Type B pancreatic cell (in vitro differentiated cells): ENCODE measurements at places on chromosomes 7 and 10. TPM values are rescaled to one million over a fixed set of nuclear protein-coding genes. Genes with fewer than 3 reads are reported as not detected.

- no peak for DNase-seq
Measured at GRCh38 chr10:6986927-6987326, 406.9 kb upstream of the PRKCQ start.

GRCh38 chr10:92753865-92754264 lies 64.1 kb downstream of the HHEX start:
- DNase-seq = no peak

DNA sequence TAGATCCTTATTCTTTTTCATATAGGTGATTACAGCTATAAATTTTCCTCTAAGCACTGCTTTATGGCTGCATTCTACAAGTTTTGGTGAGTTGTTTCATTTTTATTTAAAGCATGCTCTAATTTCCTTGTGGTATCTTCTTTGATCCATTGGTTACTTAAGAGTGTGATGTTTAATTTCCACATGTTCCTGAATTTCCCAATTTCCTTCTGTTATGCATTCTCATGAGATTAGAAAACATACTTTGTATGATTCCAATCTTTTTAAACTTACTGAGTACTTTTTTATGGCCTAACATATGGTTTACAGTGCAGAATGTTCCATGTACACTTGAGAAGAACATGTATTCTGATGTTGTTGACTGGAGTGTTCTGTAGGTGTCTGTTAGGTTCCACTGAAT lies 53.4 kb downstream of the MYL10 start:
- no peak for DNase-seq

DNA sequence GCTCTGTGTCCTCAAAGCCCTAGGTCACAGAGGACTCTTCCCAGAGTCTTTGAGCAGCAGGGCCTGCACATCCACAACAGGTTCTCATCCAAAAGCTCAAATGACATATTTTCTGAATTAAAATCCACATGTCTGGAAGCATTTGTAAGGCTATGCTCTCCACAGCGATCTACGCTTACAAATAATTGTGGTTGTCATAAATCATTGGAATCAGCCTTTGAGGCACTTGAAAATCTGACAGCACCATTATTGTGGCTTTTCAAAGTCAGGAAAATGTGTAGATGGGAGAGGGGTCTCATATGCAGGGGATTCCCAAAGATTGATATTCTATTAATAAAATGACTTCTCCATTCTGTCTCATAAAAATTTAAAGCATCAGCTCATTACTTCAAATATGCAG lies 16.3 kb downstream of the GPR26 start:
- DNase-seq = no peak

- DNase-seq = no peak
Measured at GRCh38 chr7:98784216-98784785, 85.5 kb downstream of the TMEM130 start.

DNA sequence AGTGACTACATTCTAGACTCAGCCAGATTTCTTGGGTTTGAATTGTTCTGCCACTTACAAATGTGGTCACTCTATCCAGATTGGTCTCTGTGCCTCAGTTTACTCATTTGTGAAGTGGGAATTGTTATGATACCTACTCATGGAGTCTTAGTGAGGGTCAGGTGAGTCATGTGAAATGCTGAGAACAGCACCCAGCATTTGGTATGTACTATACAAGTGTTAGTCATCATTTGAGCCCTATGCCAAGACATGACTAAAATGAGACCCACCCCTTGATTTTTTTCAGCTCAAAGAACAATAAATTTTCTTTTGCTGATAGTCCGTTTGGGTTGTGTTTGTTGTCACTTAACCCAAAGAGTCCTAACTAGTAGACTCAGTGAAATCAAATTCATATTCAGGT lies 92.8 kb downstream of the CHN2 start:
- DNase-seq = no peak

DNA sequence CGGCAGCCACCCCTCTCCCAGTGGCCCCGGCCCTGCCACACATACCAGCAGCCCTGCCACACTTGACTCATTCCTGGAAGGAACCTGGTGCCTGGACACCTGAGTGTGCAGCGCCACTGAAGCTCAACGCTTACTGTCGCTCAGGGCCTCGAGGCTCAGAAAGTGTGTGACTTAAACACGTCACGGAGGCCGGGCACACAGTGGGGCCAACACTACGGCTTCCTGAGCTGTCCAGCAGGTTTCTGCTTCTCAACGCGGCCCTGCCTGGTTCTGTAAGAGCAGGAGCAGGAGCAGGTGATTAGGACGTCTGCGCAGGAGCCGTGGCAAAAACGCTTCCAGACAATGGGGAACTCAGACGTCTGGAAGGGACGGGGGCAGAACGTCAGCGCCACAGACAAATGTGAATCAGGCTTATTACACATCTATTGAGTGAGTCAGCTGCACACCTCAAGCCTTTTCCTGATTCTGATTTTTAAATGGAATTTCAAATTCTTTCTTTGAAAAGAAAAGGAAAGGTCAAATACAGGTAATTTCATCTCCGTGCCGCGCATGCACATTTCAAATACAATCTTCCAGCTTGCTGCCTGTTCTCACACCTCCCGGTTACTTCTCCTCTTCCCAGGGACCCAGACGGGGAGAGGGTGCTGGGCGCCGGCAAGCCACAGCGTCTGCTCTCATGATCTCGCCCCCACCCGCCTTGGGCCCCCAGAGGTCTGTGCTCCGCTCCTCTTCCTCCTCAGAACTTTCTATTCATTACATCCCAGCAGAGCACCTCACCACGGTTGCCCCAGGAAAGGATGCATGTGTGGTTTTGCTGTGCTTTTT lies 66.6 kb downstream of the ADARB2 start:
- no peak for DNase-seq

DNA sequence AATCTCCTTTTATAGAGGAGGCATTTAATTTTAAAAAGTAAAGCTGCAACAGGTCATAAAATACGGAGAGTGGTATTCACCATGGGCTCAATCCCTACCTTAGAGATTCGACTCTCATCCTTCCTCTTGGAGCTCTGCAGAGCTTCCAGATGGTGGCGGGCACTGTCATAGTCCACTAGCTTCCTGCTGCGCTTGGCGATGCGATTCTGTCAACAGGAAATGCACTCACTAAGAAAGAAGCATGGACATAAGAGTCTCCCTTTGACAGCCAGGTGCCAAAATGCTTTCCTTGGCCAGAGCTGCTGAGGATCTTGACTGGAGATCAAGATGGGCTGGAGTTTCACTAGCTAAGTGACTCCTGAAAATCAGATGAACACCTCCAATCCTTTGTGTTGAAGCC lies 154.4 kb downstream of the AMPH start:
- no peak for DNase-seq

DNA sequence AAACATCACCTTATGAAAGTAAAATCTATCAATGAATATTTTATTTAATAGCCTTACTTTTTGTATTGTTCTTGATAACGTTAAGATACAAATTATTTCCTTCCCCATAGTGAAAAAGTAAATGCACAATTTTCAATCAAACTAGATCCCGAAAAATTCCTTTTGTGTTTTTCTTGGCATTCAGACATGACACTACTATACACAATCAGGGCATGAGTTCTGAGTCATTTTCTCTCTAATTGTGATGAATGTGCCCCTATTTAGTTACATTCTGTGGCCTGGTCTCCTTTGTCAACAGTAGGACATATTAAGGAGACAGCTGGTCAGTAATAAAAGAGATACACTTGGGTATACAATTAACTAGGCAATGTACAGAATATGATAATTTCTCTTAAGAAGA lies 19.8 kb downstream of the COL1A2 start:
- DNase-seq = no peak

DNA sequence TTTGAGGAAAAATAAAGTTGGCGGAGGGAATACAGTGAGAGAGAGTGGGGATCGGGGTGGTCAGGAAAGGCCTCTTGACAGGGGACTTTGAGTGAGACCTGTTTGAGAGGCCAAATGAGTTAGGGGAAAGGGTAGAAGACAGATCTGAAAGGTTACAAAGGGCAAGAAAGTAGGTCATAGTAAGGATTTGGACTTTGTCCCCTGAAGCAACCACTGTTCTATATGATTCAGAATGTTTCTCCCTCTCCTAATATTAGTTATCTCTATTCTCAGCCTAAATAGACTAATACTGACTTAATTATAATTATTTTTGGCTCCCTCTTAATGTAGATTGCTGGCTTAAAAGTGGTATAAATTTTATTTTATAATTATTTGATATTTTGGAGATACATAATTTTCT lies 88.0 kb downstream of the CTNNA3 start:
- no peak for DNase-seq

DNA sequence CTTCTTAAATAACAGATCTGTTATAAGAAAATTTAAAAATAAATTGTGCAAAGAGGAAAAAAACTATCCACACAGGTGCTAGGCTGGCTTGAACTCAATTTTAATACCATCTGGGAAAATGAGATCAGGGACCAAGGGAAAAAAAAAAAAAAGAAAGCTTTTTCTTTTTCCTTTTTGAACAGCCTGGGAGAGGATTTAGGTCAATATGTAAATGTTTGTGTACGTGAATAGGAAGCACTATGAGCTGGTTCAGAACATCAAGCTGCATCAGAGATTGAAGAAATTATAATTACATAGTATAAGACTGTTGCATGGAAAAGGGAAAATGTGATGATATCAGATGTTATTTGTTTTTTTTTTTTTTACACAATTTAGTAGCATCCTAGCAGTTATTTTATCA lies 548.0 kb downstream of the ARL4A start:
- no peak for DNase-seq

GRCh38 chr10:97546456-97547270 lies 25.9 kb upstream of the ANKRD2 start:
- no peak for DNase-seq

GRCh38 chr7:109611656-109612055 lies 1042.0 kb downstream of the DNAJB9 start:
- no peak for DNase-seq

- no peak for DNase-seq
Measured at GRCh38 chr10:45375101-45375500, 1.1 kb downstream of the ALOX5 start.

DNA sequence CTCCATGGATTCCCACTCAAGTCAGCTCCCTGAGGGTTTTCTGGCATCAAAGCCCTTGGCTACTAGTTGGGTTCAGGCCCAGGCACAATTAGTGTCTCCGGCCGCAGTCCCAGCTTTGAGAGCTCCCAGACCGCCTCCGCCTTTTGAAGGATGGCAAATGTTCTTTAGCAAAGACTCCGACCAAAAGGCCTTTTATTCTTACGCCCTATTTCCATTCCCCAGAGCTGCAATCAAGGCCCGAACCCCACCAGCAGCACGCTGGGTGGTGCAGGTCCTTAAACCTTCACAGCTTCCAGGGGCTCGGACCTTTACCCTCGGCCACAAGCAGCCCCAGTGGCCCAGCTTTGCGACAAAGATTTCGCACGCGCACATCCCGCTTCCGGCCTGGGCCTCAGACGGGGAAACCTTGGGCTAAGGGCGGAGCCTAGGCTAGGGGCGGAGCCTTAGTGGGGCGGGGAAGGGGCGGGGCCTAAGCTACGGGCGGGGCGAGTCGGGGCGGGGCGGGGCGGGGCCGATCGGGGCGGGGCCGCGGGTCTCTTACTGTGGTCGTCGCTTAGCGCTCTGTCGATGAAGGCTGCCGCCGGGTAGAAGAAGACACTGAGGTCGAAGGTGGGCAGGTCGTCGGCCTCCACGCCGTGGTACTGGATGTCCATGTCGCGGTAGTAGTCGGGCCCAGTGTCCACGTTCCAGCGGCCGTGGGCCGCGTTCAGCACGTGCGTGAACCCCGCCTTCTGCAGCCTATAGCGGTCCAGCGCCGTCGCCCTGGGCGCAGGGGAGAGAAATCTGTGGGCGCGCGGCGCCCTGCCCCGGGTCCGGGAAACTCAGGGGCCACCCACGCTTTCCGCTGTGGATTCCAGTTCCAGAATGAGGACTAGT lies 68.0 kb upstream of the SAMD8 start:
- DNase-seq = no peak

GRCh38 chr7:137135654-137136350 lies 207.7 kb downstream of the PTN start:
- DNase-seq = no peak

DNA sequence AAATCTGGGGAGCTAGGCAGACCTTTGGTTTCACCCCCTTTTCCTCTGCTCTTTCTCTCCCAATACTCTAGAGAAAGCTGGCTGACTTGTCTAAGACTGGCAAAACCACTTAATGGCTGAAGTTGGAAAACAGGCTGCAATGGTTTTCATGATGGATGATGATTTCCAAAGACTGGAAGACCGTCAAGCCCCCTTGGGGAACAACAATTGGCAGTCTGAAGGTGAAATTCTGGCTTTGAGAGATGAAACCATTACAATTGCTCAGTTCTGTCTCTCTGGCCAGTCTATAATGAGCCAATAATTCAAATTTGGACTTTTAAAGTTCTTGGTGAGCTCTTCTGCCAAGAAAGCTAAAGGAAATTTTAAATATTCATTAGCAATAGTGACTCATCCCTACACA lies 680.5 kb downstream of the PARD3 start:
- DNase-seq = no peak

GRCh38 chr7:151586531-151587260 lies 67.0 kb upstream of the RHEB start:
- DNase-seq = no peak

DNA sequence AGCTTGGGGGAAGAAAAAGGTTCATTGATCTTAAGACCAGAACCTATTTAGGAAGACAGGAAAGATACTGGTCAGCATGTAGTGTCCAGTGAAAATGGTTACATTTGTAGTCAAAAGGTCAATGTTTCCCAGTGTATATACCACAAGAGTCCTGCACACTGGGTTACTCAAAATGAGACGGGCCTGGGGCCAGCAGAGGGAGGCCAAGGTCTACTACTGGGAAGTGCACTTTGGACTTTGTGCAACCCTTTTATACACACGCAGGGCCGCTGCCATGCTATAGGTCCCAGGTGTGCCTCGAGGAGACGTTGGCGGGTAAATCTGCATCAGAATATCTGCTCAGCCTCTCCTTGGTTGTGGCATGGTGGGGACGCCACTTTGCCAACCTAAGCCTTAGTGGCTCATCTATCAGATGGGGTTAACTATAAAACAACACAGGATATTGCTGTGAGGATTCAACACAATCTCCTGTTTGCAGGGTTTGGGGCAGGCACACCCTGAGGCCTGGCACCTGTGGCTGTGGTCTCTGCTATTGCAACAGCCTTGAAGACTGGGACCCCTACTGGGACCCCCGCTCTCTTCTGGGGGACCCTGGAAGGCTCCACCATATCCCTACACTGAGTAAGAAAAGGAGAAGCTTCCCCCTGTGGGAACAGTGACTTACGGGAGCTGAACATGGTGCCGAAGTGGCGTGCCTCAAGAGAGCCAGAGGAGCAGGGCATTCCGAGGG lies 19.7 kb downstream of the CLRN3 start:
- DNase-seq = peak; percentile 37

Gene OPALIN
- not detected in 2 replicates for total RNA-seq

Gene PODXL
- total RNA-seq = 25.5 and 44.1 TPM in 2 replicates

Gene SMKR1
- 1.5 TPM in 1 of 2 replicates, not detected in the other for total RNA-seq

Gene MOGAT3
- total RNA-seq = 0.94 and 1.1 TPM in 2 replicates

Gene C10orf105
- 0.31 TPM in 1 of 2 replicates, not detected in the other for total RNA-seq

Gene GIMAP4
- total RNA-seq = not detected in 2 replicates

Gene DRGX
- total RNA-seq = 0.21 and 0.22 TPM in 2 replicates

Gene INHBA
- 19.9 and 29.3 TPM in 2 replicates for total RNA-seq

Gene CALCR
- 0.10 and 0.12 TPM in 2 replicates for total RNA-seq

Gene OR13A1
- total RNA-seq = 0.14 TPM in 2 replicates

Gene RASA4B
- total RNA-seq = 5.5 and 7.1 TPM in 2 replicates

Gene TMEM140
- total RNA-seq = 0.68 and 2.0 TPM in 2 replicates

Gene HOXA3
- total RNA-seq = 40.5 and 92.8 TPM in 2 replicates

Gene DAGLB
- 21.2 and 27.0 TPM in 2 replicates for total RNA-seq

Gene PNLIPRP1
- total RNA-seq = not detected in 2 replicates

Gene TNKS2
- 47.3 and 50.8 TPM in 2 replicates for total RNA-seq
